ENCODE measurements at places on chromosomes 6 and 20. TPM values are rescaled to one million over a fixed set of nuclear protein-coding genes. Genes with fewer than 3 reads are reported as not detected.

Gene TNF
- 0.81 TPM for total RNA-seq

Gene RAB32
- total RNA-seq, result 33.5 TPM

GRCh38 chr20:8721098-8721497 lies 347.8 kb upstream of the PLCB4 start:
- DNase-seq, result no peak

- DNase-seq, result no peak
Observed at GRCh38 chr6:118280210-118280609, 267.9 kb upstream of the PLN start.

DNA sequence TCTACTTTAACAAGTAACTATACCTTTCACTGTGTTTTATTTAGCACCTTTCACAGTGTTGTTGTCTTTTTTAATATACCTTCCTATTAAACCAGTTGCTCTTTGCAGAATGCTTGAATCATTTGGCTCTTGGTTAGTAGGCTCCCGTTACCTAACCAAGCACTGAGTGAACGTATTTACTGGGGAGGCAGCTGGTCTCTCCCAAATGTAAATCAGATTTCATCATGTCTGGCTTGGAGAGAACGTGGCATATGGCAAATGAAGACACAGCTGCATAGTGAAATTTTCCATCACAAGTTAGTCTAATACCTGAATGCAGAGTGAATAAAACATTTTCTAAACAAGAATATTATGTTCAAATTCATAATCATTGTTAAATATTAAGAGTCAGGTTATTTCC lies 12.4 kb downstream of the HTR1E start:
- no peak for DNase-seq

GRCh38 chr20:5900908-5901307 lies 49.4 kb downstream of the TRMT6 start:
- DNase-seq, result no peak

Gene PLN
- total RNA-seq, result 234 TPM

Gene HAO1
- total RNA-seq, result not detected

GRCh38 chr6:89010825-89011224 lies 47.4 kb upstream of the RNGTT start:
- no peak for DNase-seq

DNA sequence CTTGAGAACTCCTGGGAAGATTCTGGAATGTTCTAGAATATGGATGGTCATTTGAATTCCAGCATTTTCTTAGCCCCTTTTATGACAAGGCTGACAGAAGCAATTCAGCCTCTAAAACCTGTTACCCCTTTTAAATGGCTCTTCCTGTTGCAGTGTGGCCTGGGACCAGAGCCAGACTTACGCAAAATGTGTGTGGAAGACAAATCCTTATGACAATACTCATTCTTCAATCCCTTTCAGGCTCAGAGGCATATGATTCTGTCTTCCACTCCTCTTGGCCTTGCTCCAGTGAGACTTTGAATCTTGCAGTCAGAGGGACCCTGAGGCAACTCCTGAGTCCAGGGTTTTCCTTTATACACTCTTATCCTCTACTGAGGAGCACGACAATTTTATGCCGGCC lies 287.0 kb downstream of the CLIC5 start:
- DNase-seq, result no peak

- DNase-seq, result no peak
Observed at GRCh38 chr20:58614366-58614765, 36.7 kb upstream of the STX16 start.

All from posterior vena cava (tissue), 2 donors.